ENCODE measurements at places on chromosomes 11 and 22. TPM values are rescaled to one million over a fixed set of nuclear protein-coding genes. Genes with fewer than 3 reads are reported as not detected.
A peak's percentile ranks its signal among the peaks of the same experiment; 100 is the strongest.

The CYTH4 gene
- 1.3 TPM for total RNA-seq

DNA sequence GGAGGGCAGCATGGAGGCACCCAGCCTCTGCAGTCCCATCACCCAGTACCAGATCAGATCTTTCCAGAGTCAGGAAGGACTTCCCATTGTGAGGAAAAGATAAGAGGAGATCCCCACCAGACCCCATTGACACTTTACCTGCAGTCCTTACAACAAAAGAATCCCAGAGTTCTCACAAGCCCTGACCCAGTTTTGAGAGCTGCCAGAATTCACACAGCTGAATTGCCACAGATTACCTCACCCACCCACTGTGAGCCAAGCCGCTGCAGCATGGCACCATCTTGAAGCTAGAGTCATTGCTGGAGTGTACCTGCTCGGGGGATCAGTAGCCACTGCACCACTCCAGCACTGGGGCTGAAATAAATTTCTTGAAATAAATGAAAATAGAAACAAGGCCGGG, 91.8 kb upstream of the UBASH3B start:
- DNase-seq = no peak
- H3K27ac ChIP-seq = no peak overlapping the region
- H3K27me3 ChIP-seq = no peaks in the 10 kb centered on the region

The IGSF9B gene
- total RNA-seq = 2.2 TPM

DNA sequence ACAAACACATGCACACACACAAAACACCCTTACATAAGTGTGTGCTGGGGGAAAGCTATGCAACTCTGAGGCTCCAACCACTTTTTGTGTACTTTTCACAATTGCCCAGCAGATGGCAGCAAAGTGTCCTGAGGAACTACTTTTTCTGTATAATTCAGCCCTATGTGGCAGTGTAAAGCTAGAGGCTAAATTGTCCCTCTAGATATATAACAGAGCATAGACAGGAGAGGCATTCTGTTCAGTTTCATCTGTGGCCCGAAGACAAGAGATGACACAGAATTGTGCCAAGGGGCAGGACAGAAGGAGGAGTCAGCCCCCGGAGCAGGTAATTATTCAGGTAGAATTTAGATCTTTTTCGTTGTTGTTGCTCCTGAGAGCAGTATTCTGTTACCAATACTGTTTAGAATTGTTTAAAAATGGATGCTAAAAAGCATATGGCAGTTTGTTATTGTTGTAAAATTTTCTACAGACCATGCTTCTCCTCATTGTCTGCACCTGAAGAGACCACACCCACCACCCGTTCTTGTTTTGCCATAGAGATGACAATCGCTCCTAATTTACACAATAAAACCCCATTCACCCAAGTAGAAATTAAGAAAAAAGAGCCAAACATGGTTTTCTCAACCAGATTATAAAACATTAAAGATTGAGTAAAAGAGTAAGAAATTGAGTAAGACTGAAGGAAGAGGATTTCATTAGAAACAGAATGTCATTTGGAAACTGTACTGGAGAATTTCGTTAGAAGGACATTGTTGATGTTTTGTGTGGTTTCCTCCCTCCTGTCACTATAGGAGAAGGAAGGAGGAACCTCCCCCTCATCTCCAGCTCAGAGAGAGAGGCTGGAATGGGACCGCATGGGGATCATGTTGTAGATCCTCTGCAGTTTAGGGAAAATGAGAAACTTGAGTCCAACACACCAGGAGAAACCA, 14.5 kb upstream of the MS4A7 start:
- H3K27me3 ChIP-seq = no peaks in the 10 kb centered on the region
- peaks cover 5% of the 10 kb centered on the region for H3K4me1 ChIP-seq
- H3K27ac ChIP-seq = peak overlapping the region; percentile 32

DNA sequence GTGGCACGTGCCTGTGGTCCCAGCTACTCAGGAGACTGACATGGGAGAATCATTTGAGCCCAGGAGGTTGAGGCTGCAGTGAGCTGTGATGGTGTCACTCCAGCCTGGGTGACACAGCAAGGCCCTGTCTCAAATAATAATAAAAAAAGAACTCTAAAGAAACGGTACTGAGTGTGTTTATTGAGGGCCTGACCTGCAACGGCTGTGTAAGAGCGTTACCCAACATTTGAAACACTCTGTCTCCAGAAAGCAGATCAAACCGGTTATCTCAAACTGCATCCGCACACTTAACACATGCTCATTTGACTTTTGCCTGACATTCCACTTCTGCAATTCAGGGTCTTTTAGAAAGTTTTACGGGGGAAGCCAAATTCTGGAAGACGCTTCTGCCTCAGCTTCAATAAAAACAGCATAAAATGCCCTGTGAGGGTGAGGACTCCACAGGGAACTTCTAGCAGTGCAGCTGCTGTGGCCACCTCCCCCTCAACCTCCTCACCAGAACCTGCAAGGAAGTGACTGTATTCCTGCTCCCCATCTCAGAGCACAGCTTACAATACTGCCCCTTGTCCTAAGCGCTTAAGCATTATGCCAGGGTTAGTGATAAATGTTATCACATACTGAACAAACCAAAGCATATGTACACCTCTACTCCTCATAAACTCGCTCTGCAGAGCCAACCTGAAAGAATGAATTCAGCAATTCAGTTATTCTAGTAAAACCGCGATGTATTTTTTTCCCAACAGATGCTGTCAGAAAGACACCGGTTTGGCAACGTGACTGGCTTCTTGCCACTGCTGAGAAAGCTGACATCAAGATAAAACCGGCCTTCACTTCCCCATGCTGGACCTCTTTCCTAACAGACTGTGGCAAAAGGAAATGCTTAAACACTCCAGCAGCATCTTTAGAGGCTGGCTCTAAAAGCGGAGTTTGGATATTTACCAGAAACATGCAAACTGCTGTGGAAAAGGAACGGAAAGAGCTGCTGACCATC, 52.2 kb downstream of the PRDM10 start:
- no peak overlapping the region for H3K4me3 ChIP-seq
- no peaks in the 10 kb centered on the region for H3K27me3 ChIP-seq
- no peaks in the 10 kb centered on the region for H3K4me1 ChIP-seq
- no peaks in the 10 kb centered on the region for H3K36me3 ChIP-seq
- no peak overlapping the region for H3K27ac ChIP-seq

- H3K4me3 ChIP-seq = no peak overlapping the region
- H3K4me1 ChIP-seq = peaks cover 17% of the 10 kb centered on the region
- peak; percentile 68 for DNase-seq
Observed at GRCh38 chr11:63837027-63837688, 1.8 kb upstream of the MARK2 start.

- peak overlapping the region; percentile 82 for H3K27ac ChIP-seq
- no peak for DNase-seq
- H3K4me3 ChIP-seq = peak overlapping the region; percentile 85
- H3K4me1 ChIP-seq = peaks cover 16% of the 10 kb centered on the region
- peaks cover 22% of the 10 kb centered on the region for H3K36me3 ChIP-seq
Observed at GRCh38 chr22:31488346-31488883, 1.2 kb downstream of the EIF4ENIF1 start.

DNA sequence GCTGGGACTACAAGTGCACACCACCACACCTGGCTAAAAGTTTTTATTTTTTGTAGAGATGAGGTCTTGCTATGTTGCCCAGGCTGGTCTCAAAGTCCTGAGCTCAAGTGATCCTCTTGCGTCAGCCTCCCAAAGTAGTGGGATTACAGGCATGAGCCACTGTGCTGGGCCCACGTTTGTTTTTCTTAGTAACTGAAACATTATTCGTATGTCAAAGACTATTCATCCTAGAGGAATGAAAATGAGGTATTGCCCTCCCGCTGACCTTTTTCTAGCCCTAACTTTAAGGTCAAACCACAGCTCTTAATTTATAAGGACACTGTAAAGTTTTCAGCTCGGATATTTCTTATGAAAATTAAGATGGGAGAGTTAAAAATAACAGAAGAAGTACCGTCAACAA, 33.2 kb upstream of the PAX6 start:
- H3K27ac ChIP-seq = no peak overlapping the region
- no peaks in the 10 kb centered on the region for H3K36me3 ChIP-seq
- H3K4me3 ChIP-seq = no peak overlapping the region
- H3K27me3 ChIP-seq = peaks cover 3% of the 10 kb centered on the region
- DNase-seq = no peak

DNA sequence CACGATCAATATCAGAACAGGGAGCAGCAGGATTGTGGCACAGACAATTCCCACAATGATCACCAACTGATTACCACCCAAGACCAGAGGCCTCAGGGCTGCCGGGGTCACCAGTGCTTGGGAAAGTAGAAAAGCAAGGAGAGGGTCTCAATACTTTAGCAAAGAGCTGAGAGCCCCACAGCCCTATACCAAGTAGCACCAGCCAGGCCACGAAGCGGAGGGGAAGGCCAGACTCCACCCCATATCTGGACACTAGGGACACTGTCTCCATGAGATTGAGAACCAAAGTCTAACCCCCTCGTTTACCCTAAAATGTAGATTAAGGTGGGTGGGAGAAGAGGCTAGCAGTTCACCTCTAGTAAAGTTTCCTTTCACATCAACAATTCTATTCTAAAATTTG, 24.1 kb upstream of the SCN2B start:
- no peak for DNase-seq
- H3K27ac ChIP-seq = no peak overlapping the region
- 0 out of 2 replicates have a peak, but pooled peaks cover 3% of the 10 kb centered on the region for H3K4me1 ChIP-seq
- peaks cover 18% of the 10 kb centered on the region for H3K27me3 ChIP-seq
- H3K4me3 ChIP-seq = no peak overlapping the region

The KIRREL3 gene
- 0.36 TPM for total RNA-seq

GRCh38 chr11:119671051-119671450, 57.9 kb downstream of the NECTIN1 start:
- no peak overlapping the region for H3K4me3 ChIP-seq
- H3K4me1 ChIP-seq = no peaks in the 10 kb centered on the region
- no peak overlapping the region for H3K27ac ChIP-seq
- H3K27me3 ChIP-seq = no peaks in the 10 kb centered on the region

The DSCAML1 gene
- total RNA-seq = 1.6 TPM

The MPZL2 gene
- 1.8 TPM for total RNA-seq

The FAU gene
- 1,001 TPM for total RNA-seq

GRCh38 chr11:120346233-120346632, 10.0 kb downstream of the ARHGEF12 start:
- no peak for DNase-seq
- peaks cover 76% of the 10 kb centered on the region for H3K4me1 ChIP-seq
- H3K4me3 ChIP-seq = no peak overlapping the region
- no peaks in the 10 kb centered on the region for H3K27me3 ChIP-seq
- no peak overlapping the region for H3K27ac ChIP-seq

- no peaks in the 10 kb centered on the region for H3K4me1 ChIP-seq
- H3K27me3 ChIP-seq = peaks cover 14% of the 10 kb centered on the region
- no peak overlapping the region for H3K4me3 ChIP-seq
- DNase-seq = no peak
- no peaks in the 10 kb centered on the region for H3K36me3 ChIP-seq
- H3K27ac ChIP-seq = no peak overlapping the region
Observed at GRCh38 chr11:20156280-20156875, 3.9 kb downstream of the DBX1 start.

- peak overlapping the region; percentile 99 for H3K27ac ChIP-seq
- H3K4me3 ChIP-seq = peak overlapping the region; percentile 94
- H3K36me3 ChIP-seq = no peaks in the 10 kb centered on the region
- no peak for DNase-seq
- H3K27me3 ChIP-seq = no peaks in the 10 kb centered on the region
Observed at GRCh38 chr11:72112978-72113808, 698 bp upstream of the ANAPC15 start.

DNA sequence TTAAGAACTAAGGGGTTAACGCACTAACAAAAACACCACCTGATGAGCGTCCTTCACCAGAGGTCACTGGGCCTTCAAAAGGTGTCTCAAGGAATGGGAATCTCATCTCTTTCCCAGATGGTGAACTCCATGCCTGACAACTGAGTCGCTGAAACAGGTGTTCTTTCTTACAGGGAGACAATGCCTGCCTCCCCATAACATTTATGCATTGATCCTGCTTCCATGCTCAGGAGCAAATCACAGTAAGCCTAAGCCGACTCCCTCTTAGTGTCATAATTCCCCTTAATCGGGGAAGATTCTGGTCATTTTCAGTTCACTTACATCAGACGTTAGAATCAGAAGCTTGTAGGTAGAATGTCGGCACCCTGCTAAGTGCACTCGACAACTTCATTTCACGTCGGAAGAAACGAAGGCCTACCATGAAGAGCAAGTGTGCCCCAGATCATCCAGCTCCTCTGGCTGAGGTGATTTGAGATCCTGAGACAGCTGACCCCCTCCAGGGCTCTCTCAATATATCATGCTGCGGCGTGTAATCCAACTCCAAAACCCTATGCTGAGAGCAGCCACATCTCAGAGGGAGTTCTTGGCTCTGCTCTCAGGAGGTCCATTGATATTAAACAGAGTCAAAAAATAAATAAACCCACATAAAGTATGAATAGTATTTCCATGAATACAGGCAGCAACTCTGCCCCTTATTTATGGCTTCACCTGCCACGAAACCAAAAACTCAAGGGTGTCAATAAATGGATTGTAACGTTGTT, 163.1 kb downstream of the LARGE1 start:
- DNase-seq = no peak
- H3K36me3 ChIP-seq = no peaks in the 10 kb centered on the region
- no peaks in the 10 kb centered on the region for H3K4me1 ChIP-seq
- no peaks in the 10 kb centered on the region for H3K27me3 ChIP-seq
- H3K27ac ChIP-seq = no peak overlapping the region

The KRTAP5-7 gene
- total RNA-seq = not detected

- peaks cover 6% of the 10 kb centered on the region for H3K27me3 ChIP-seq
- no peaks in the 10 kb centered on the region for H3K36me3 ChIP-seq
- no peaks in the 10 kb centered on the region for H3K4me1 ChIP-seq
Observed at GRCh38 chr11:48242501-48242900, 2.4 kb upstream of the OR4X2 start.

The FXYD2 gene
- 0.39 TPM for total RNA-seq

- no peaks in the 10 kb centered on the region for H3K27me3 ChIP-seq
- peaks cover 90% of the 10 kb centered on the region for H3K4me1 ChIP-seq
- H3K36me3 ChIP-seq = no peaks in the 10 kb centered on the region
- H3K4me3 ChIP-seq = peak overlapping the region; percentile 50
- peak; percentile 93 for DNase-seq
Observed at GRCh38 chr11:12693479-12694182, 19.4 kb downstream of the TEAD1 start.

GRCh38 chr11:123354371-123354975, 75.6 kb upstream of the GRAMD1B start:
- H3K27ac ChIP-seq = no peak overlapping the region
- DNase-seq = no peak
- H3K36me3 ChIP-seq = no peaks in the 10 kb centered on the region

DNA sequence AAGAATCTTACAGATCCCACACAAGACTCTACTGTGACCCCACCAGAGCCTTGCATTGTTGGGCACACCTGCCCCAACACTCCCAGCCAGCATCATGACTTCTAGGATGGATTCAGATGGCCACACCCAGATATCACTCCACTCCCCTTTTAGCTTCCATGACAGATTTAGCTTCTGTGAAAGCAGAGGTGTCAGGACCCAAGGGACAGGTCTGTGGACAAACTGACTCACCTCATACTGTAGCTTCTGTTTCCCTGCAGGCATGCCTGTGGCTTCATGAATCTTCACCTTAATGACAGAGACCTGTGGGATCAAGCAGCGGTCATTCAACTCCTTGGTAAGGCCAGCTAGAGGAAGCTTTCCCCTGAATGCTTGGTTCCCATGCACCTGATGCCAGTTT, 8.5 kb upstream of the TBC1D10A start:
- H3K4me1 ChIP-seq = no peaks in the 10 kb centered on the region
- DNase-seq = no peak
- peaks cover 3% of the 10 kb centered on the region for H3K36me3 ChIP-seq
- no peak overlapping the region for H3K4me3 ChIP-seq
- no peak overlapping the region for H3K27ac ChIP-seq
- no peaks in the 10 kb centered on the region for H3K27me3 ChIP-seq

GRCh38 chr11:33694346-33695050, 6.1 kb downstream of the C11orf91 start:
- peaks cover 99% of the 10 kb centered on the region for H3K4me1 ChIP-seq
- H3K27ac ChIP-seq = peak overlapping the region; percentile 94
- no peak for DNase-seq
- no peaks in the 10 kb centered on the region for H3K36me3 ChIP-seq

The ANKK1 gene
- 0.08 TPM for total RNA-seq
